Activated CD4-positive, alpha-beta T cell treated with anti-CD3 and anti-CD28 coated beads for 36 hours (primary cell): ENCODE measurements at places on chromosomes 11 and 22.

- DNase-seq = no peak
These were observed 48.8 kb downstream of the SPECC1L start for GRCh38 chr22:24319451-24319850.

- peak; percentile 95 for DNase-seq
These were observed at the start of gene CCDC134 for GRCh38 chr22:41800348-41801146. TSS of gene CCDC134 (plus strand) at chr22:41800679. CDS start at chr22:41808891, 8,212 bp downstream.

GRCh38 chr11:118834427-118835028, 43.6 kb upstream of the DDX6 start:
- DNase-seq = peak; percentile 16

DNA sequence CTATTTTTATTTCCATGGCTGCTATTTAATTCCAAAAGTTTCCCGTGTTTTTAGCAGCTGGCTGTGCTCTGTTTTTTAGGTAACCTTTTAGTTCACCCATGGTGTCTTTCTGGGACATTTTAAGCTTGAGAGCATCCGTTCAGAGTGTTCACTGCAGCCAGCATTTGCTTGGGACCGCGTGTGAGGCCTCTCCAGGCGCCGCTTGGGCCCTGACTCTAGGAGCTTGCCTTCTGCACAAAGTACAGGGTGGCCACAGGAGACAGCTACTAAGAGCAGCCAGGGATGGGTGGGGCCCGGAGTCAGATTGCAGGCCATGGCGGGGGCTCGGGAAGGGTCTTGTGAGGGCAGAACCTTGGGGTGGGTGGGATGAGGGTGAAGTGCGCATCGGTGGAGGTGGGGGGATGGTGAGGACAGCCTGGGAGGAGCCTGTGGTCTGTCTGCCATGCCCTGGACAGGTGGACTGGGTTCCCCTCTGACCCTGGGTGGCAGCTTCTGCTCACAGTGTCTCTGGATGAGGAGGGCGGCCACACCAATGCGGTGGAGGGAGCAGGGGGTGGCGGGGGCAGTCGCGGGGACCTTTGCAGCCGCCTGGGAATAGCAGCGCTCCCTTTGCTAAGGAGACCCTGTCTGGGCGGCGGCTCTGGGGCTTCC, 288.1 kb downstream of the TBC1D22A start:
- no peak for DNase-seq

- DNase-seq = no peak
These were observed 79.7 kb upstream of the WNT7B start for GRCh38 chr22:46056546-46057245.

- no peak for DNase-seq
These were observed 4.9 kb downstream of the LRP4 start for GRCh38 chr11:46913484-46913883.

GRCh38 chr11:121106812-121107211, 5.8 kb downstream of the TECTA start:
- no peak for DNase-seq

GRCh38 chr11:117417856-117418255, 90.2 kb downstream of the CEP164 start:
- no peak for DNase-seq

DNA sequence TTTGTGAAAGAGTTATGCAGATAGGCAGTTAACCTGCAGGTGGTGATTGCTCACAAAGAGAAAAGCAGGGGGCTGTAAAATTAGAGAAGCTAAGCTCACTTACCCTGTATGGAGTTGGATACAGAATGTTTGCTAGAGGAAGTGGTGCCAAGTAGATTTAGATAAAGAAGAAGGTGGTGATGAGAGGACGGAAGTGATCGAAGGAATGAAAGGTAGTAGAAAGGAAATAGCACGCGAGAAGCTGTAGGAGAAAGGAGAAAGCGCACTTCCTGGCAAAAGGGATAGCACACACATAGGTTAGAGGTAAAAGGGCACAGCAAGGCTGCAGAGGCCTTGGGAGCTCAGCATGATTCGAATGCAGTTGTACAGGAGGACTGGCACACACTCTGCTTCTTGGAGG, 87.3 kb upstream of the CTSC start:
- no peak for DNase-seq

- no peak for DNase-seq
These were observed 155.2 kb downstream of the TRIM29 start for GRCh38 chr11:119982517-119983239.

GRCh38 chr11:121369366-121369765, 76.8 kb downstream of the SC5D start:
- no peak for DNase-seq

DNA sequence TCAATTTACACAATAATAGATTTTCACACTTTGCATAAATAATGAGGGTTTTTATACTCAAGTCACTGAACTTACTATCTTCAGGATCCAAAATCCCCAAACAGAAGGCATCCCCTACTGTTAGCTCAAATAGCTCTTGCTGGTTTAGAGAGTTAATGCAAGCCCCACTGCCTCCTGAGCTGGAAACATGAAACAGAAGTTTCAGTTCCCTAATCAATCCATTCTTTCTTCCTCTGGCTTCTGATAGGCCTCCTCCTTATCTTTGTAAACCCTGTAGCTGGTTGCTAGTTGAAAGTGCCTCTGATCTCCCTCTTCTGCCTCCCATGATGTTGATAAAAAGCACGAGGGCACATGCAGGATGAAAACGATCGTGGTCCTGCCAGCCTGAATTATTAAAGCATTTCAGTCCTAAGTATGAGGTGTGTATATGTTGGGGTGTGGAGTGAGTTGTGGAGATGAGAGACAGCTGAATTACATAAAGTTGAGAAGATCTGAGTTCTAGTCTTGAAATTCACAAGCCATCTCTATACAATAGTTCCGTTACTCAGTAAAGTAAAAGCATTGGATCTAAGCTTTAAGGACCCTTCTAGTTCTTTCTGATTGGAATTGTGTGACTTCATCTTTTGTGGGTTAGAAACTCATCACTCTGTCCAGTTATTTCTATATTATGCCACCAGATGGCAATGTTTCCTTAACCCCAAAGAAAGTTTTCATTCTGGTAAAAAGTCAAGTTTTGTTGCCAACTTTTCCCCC, 35.0 kb upstream of the EHF start:
- no peak for DNase-seq

DNA sequence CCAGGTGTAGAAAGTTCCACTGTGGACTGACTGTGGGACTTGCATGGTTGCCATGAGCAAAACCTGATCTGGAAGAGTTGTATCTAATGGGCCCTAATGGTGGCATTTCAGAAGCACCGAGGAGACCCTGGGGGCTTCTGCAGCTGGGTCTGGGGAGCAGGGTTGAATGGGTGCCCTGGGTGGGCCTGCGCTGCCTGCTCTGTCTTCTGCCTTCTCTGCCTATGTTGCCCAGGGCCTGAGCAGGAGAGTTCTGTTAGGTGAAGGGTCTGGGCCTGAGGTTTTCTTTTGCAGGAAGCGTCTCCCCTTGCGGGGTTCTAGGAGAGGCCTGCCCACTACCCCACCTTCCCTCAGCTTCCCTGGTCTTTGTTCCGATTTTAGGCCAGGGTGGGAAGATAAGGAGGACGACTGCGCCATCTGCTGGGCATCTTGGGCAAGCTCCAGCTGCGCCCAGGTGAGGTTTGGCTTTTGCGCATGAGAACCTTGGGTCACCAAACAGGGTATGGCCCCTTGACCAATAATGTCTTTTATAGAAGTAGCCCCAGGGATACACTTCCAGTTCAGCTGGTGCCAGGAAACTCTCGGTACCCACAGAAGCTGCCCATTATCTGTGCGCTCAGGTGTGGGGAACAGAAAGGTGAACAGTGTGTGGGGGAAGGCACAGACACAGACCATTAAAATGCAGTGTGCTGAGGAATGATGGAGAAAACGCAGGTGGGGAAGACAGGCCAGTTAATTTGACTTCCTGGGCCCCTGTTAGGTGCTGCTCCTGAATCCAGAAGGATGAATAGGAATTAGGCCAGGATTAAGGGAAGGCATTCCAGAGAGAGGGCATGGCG, 23.2 kb downstream of the COMMD9 start:
- peak; percentile 80 for DNase-seq

DNA sequence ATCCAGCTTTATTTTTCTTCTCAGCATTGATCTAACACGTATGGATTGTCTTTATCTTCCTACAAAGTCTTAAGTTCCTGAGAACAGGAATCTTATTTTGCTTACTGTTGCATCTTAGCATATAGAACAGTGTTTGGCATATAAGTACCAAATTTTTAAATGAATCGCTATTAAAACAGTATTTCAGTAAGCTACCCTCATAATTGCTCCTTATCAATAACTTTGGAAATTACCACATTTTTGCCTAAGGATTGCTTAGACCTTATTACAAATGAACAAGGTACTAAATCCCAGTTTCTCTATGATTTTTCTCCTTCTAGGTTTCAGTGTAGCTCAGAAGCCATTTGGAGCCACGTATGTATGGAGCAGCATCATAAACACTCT, 9.7 kb downstream of the DEPDC7 start:
- DNase-seq = no peak

DNA sequence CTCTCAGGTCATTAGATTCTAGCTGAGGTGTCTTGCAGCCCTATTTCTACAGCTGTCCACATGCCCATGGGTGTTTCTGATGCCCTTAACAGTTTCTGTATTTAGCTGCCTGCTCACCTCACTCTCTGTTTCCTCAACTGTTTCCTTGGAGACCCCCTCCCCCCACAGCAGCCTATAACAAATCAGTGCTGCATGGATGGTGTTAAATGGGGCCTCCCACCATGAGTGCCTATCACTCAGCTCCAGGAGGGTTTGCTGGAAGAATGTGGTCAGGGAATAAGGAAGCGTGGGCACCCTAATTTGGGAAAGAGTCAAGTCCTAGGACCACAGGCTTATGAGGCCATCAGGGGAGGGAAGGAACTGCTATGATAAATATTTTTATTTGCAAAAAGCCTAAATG, 8.6 kb downstream of the KLHL35 start:
- DNase-seq = no peak

DNA sequence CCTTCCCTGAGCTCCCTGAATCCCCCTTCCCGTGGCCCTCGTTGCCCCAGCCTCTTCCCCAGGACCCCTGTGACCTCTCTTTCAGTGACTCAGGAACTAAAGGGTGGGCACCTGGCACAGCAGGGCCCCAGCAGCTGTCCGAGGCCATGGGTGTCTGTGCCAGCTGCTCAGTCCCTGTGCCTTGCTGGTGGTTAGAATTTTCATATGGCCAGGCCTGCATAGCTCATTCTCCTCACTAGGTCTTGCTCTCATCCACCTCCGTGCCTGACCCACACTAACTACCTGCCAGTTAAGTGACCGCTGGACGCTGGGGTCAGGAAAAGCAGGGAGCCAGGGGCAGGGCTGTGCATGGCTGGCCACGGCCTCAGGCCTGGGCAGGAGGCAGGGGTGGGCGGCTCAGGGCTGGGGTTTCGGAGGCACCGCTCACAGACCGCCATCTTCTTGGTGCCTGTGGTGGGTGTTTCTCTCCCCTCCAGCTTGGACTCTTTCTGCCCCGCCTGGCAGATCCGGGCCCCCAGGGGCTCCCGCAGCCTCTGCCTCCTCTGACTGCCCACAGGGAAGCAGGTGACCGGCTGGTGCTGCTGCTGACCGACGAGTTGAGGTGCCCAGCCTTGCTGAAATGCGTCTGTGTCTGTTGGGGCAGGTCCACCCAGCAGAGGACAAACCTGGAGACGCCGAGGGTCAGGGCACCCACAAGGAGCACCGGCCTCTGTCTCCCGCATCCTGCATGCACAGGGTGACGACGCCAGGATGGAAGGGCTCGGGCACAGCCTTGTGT, 20.3 kb downstream of the MRGPRD start:
- no peak for DNase-seq

DNA sequence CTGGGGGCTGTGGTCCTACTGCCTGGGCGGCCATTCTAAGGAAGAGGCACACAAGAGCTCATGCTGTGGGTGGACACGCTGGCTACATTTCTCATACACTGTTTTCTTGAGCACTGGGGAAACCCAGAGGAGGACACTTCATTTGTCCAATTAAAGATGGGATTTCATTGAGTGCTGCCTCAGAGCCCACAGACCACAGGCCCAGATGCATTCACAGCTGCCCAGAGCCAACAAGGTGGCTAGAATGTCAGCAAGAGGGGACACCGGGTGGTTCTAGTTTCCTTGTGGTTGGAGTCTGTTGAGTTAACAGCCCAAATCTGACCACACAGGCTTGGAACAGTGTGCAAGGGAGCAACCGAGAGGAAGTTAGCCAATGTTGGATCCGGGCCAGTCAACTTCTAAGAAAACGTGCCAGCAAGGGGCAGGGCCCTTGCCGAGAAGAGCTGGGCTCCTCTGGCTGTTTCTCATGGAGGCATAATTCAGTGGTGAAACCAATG, 35.0 kb upstream of the SORL1 start:
- DNase-seq = peak; percentile 69

- DNase-seq = no peak
These were observed 159.3 kb downstream of the BRD1 start for GRCh38 chr22:49668402-49668801.

GRCh38 chr22:22009661-22010060, 27.1 kb upstream of the TOP3B start:
- DNase-seq = no peak

DNA sequence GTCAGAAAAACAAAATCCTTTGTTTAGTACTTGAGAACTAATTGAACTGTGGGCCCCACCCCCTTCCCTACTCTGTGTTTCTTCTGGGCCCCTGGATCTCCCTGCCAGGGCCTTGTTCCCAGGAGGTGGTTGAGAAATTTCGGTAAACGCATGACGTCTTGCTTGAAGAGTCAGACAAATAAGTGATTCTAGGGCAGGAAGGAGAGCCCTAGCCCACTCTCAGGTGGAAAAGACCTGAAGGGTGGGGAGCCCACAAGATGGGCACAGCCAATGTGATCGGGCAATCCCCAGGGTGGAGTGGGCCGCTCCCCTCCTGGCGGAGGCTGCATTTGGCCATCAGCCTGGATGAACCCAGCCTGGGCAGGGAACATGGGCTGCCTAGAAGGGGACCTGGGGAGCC, 16.8 kb upstream of the P2RY2 start:
- DNase-seq = no peak

DNA sequence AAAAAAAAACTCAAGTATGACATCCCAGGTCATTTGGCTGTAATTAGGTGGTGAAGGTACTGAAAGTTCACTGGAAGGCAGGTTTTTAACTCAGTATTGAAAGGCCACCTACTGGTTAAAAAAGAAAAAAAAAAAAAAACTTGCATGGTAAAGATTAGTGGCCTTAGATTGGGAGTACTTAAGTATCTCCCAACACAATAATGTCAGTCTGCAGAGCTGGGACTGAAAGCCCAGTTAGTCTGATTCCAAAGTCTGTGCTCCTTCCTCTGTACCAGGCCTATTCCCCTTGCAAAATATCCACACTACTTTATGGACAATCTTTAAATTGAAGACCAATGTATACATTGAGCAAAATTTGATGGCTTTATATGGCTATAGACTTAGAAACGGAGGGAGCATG, 85.5 kb downstream of the NOX4 start:
- DNase-seq = no peak

GRCh38 chr11:101255036-101255435, 125.4 kb upstream of the PGR start:
- no peak for DNase-seq
